Fibroblast of the aortic adventitia (primary cell): ENCODE measurements at places on chromosomes 5 and 9. TPM values are rescaled to one million over a fixed set of nuclear protein-coding genes. Genes with fewer than 3 reads are reported as not detected.
A peak's percentile ranks its signal among the peaks of the same experiment; 100 is the strongest.

LCN6 gene
- not detected in 2 replicates for total RNA-seq

GRCh38 chr5:104071887-104072286 is 509.3 kb upstream of the NUDT12 start:
- no peak for DNase-seq

GRCh38 chr5:103111468-103111867 is 8.5 kb downstream of the GIN1 start:
- no peak for DNase-seq

DNA sequence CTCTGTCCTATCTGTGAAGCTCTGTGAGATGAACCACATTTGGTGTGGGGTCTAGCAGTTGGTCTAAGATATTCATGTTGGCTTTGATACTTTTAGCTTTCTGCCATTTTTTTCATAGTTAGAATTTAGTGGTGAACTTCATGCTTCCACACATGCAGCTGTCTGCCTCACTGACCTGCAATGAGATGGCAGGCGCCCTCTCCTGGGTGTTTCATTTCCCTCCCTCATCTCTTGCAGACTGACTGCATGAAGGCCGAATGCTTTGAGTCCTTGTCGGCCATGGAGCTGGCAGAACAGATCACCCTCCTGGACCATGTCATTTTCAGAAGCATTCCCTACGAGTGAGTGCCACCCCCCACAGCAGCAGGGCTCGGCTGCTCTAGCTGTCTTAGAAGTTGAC is 26.1 kb upstream of the CKMT2 start:
- DNase-seq: peak; percentile 10

RBM22 gene
- 35.7 and 60.4 TPM in 2 replicates for total RNA-seq

DNA sequence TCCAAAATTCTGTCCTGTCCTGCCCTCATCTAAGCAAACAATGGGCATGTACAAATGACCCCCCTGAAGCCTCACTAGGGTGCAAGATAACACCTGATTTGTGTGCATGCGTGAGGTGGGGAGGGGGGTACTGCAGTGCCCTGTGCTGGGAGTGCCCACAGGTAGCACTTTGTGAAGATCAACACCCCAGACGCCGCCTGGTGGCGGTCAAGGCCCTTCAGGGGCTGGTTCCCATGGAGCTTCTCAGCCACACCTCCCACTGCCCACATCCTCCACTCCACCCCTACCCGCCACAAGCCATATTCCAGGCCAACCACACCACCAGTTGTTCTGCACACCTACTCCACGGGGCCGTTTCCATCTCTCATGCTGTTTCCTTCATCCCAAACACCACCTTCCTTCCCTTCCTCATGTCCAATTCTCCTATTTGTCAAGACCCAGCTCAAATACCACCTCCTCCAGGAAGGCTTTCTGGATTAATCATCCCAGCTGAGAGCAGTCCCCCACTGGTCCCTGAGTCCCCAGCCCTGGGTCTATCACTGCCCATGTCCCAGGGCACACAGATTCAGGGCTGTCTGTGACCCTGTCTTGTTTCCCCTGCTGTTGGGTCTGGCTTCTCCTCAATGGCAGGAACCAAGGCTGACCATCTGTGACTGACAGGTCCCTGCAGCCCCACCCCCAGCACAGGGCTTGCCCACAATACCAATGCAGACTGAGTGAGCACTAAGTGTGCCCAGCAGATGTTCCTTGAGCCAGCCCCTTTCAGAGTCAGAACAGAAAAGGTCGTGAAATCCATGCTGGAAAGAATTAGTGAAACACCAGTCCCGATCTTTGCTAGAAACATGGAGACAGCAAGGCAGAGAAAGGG is 178.4 kb downstream of the PAX5 start:
- DNase-seq: no peak

GRCh38 chr5:170985486-170985885 is 123.7 kb downstream of the RANBP17 start:
- DNase-seq: peak; percentile 2

GRCh38 chr5:76535577-76535976 is 87.6 kb downstream of the F2RL2 start:
- DNase-seq: no peak

GRCh38 chr5:15441433-15442192 is 58.4 kb upstream of the FBXL7 start:
- no peak for DNase-seq

DNA sequence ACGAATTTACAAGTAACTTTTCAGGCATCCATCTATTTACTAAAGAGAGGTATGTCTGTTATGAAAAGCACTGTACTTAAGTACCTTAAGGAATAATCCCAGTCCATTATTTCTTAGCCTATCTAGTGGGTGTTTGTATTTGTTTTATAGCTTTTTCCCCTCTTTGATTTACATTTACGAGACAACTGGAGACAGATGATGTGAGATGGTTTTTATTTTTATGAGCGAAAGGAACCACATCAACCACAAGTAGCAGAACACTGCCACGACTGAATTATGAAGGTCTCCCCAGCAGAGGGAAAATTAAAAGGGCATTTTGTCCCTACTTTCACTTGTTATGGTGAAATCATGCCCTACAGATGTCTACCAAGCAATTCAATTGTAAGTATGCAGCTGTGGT is 357.8 kb downstream of the NFIB start:
- no peak for DNase-seq

PCDHGA11 gene
- total RNA-seq: 7.6 and 17.8 TPM in 2 replicates

GRCh38 chr5:159294921-159295320 is 31.8 kb downstream of the UBLCP1 start:
- no peak for DNase-seq

TXNDC8 gene
- total RNA-seq: not detected in 2 replicates
